ENCODE measurements at places on chromosomes 7 and 10. TPM values are rescaled to one million over a fixed set of nuclear protein-coding genes. Genes with fewer than 3 reads are reported as not detected.

ABCB4 gene
- total RNA-seq: 2.7 TPM

AKR1C8 gene
- not detected for total RNA-seq

WIPF3 gene
- total RNA-seq: 3.2 TPM

ITGA8 gene
- 0.62 TPM for total RNA-seq

DNA sequence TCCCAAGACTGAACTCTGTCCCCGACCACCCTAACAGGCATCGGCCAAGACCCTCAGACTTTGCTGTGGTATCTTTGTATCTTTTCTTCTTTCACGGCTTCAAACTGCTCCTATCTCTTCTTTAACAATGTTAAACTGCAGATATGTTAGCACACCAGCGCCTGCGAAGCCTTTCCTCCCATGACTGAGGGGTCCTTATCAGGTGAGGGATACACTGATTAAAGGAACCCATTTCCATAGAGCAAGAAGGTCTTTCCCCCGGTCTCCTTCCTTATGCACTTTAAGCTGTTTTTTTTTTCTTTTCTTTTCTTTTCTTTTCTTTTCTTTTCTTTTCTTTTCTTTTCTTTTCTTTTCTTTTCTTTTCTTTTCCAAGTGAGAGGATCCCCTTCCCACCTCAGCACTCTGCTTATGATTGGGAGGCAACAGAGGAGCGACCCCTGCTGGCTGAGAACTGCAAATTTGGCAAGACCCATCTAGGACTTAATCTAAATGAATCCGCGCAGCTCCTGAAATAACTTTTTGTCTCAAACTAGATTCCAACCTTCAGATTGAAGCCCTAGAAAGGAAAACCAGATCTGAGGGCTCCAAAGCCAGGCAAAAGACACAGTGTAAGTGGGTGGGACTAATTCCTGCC is 109.9 kb downstream of the ITGB8 start:
- no peak for ATAC-seq

DNA sequence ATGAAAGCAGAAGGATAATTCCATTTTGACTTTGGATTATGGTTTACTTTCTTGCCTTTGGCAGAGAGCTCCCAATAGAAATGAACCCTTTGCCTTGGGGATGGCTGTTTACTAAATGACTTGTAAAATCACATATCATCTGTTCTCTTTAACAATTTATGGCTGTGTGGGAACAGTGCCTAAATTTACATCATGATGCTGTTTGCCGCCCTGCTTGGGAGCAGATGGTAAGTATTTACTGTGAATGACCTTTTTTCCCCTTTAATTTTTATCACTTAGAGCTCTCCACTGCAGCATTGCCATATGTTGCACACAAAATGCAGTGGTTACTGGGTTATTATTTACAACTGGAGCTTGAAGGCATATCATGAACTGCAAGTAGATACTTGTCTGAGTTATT is 13.4 kb downstream of the HEPACAM2 start:
- no peak for ATAC-seq

- ATAC-seq: no peak
Measured at GRCh38 chr10:28246023-28246422, 56.8 kb downstream of the MPP7 start.

- no peak for ATAC-seq
Measured at GRCh38 chr7:42137941-42138340, 99.1 kb downstream of the GLI3 start.

GRCh38 chr7:125746510-125746909 is 816.9 kb upstream of the POT1 start:
- no peak for ATAC-seq

DNA sequence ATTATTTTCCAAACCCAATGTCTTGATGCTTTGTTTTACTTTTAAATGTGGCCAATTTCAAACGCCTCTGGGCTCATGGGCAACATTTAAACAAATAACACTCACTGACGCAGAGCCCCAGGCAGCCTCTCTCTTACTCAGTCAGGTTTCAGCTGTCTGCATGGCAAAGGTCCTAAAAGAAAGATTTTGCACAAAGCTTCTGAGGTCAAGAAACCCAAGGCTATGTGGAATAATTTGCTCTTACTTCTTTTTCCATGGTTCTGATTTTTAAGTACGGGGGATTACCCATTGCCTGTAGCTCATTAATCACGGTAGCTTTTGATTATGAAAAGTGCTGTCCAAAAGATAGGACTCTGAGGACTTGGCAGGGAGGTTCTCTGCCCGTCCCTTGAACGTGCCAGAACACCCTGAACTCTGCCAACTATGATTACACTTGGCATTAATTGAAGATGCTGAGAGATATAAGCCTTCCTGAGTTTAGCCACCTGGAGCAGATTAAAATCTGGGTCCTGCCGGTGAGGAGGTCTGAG is 14.1 kb upstream of the MSRB2 start:
- no peak for ATAC-seq

DNA sequence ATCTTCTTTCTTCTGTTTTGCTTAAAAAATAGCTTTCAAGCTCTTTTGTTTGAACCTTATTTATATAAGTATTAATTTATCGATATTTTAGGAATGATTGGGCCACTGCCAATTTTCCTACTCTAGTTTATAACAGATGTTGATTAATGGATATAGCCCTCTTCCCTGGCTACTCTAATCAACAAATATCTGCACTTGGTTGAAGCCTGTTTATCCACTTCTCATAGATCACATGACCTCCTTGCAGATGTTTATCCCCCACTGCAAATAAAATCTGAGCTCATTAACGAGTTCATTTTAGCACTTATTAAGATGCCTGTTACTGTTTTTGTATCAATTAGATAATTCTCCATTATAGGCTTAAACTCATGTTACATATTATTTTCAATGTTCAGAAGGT is 715.3 kb downstream of the CNTNAP2 start:
- no peak for ATAC-seq

Data from motor neuron (in vitro differentiated cells).